ENCODE measurements at places on chromosomes 3 and 15. TPM values are rescaled to one million over a fixed set of nuclear protein-coding genes. Genes with fewer than 3 reads are reported as not detected.

DNA sequence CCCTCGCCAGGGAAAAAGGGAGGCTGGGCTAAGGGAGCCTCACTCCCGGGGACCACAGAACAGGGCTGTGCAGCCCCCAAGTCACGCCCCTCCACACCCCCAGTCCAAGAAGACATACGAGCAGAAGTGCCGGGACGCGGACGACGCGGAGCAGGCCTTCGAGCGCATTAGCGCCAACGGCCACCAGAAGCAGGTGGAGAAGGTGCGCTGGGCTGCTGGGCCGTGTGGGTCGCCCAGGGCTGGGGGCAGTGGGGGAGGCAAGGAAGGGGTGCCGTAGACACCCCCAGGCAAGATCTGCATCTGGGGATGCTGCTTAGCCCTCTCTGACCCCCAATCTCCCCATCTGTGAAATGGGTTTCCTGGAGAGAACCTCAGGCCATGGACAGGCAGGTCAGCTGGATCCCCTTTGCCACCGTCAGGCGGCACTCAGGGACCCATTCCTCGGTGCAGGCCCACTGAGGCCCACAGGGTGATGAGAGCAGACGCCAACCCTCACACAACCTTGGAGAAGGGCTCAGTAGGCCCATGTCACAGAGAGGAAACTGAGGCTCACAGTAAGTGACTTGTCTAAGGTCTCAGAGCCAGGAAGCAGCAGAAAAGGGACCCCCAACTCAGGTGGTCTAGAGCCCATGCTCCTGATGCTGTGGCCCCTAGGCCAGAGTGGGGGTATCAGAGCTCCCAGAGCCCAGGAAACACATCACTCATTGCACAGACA lies 33.7 kb downstream of the PSTPIP1 start:
- no peaks in the 10 kb centered on the region for H3K27me3 ChIP-seq
- H3K27ac ChIP-seq = no peak overlapping the region
- peaks cover 1% of the 10 kb centered on the region for H3K4me1 ChIP-seq
- no peak overlapping the region for H3K4me3 ChIP-seq

DNA sequence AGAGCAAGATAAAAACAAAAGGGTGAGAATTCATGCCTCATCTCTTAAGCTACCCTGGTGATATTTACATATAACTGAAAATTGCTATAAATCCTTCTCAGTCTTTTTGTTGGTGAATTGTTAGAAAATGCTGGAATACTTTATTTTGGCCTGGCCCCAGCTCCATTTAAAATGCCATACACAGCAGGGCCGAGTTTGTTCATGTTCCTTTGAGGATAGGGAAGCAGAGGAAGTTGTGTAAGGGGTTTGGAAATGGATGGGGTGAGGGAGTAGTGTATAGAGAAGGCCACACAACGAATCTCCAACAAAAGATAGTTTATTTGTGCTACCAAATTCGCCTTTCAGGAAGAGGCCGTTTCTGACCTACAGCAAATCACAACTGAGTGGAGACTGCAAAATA lies 78.6 kb upstream of the ADAMTS9 start:
- no peak overlapping the region for H3K4me3 ChIP-seq
- H3K4me1 ChIP-seq = peaks cover 10% of the 10 kb centered on the region
- no peak for DNase-seq
- H3K27ac ChIP-seq = no peak overlapping the region
- H3K36me3 ChIP-seq = no peaks in the 10 kb centered on the region

DNA sequence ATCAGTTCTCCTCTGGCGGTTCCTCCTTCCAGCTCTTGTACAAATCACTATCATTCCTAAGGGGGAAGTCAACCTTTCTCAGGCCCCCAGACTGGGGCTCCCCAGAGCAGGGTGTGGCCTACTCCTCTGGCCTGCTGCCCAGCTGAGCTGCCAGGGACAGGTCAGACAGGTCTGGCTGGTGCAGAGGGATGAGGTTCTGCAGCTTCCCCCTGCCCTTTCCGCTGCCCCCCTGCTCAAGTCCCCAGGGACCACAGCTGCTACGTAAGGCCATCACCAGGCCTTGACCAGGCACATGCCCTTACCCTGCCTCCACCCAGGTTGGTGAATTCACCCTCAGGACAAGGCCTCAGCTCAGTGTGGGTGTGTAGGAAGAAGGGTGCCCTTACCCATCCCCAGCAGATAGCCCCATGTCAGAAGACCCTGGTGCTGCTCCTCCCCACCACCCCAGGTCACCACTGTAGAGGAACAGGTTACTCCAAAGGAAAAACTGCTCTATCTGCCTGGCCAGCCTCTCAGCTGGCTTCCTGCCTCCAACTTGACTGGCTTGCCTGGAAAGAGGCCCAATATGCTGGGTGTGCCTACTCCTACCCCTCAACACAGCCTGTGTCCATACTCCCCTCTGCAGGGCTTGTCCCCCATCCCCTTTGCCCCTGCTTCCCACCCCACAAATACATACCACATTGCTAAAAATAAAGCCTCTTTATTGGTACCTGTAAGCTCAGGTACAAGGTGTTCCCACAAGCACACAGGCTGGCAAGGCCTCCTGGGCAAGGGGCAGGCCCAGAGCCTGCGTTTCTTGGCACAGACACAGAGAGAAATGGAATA lies 12.0 kb downstream of the CSRNP1 start:
- peak; percentile 55 for DNase-seq
- no peaks in the 10 kb centered on the region for H3K4me1 ChIP-seq

- no peaks in the 10 kb centered on the region for H3K36me3 ChIP-seq
- no peaks in the 10 kb centered on the region for H3K4me1 ChIP-seq
- peak overlapping the region; percentile 69 for H3K4me3 ChIP-seq
- H3K27ac ChIP-seq = peak overlapping the region; percentile 66
- no peaks in the 10 kb centered on the region for H3K27me3 ChIP-seq
These were observed 52.4 kb upstream of the SRGAP3 start for GRCh38 chr3:9301798-9302197.

DNA sequence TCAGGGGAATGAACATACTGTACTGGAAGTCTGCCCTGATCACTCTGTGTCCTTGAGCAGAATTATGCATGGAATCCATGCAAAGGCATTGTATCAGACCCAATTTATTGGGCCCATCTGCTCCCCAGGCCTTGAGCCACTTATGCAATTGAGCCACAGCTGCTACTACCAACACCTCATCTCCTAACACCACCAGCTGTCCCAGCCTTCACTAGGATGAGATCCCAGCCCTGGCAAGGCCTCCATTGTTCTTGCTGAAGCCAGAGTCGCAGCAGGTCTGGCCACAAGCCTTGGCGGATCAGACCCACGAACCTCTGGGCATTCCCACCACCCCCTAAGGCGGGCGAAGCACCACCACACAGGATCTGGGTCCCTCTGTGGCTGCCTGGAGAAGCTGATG lies 9.2 kb upstream of the NME9 start:
- H3K4me1 ChIP-seq = peaks cover 9% of the 10 kb centered on the region
- no peaks in the 10 kb centered on the region for H3K27me3 ChIP-seq
- H3K36me3 ChIP-seq = no peaks in the 10 kb centered on the region

GRCh38 chr3:111676211-111677006 lies 81.3 kb upstream of the ZBED2 start:
- no peaks in the 10 kb centered on the region for H3K4me1 ChIP-seq
- no peak overlapping the region for H3K27ac ChIP-seq
- no peak overlapping the region for H3K4me3 ChIP-seq

GRCh38 chr3:88596451-88596850 lies 446.7 kb downstream of the C3orf38 start:
- no peaks in the 10 kb centered on the region for H3K4me1 ChIP-seq
- no peaks in the 10 kb centered on the region for H3K36me3 ChIP-seq
- DNase-seq = no peak
- H3K27me3 ChIP-seq = no peaks in the 10 kb centered on the region

DNA sequence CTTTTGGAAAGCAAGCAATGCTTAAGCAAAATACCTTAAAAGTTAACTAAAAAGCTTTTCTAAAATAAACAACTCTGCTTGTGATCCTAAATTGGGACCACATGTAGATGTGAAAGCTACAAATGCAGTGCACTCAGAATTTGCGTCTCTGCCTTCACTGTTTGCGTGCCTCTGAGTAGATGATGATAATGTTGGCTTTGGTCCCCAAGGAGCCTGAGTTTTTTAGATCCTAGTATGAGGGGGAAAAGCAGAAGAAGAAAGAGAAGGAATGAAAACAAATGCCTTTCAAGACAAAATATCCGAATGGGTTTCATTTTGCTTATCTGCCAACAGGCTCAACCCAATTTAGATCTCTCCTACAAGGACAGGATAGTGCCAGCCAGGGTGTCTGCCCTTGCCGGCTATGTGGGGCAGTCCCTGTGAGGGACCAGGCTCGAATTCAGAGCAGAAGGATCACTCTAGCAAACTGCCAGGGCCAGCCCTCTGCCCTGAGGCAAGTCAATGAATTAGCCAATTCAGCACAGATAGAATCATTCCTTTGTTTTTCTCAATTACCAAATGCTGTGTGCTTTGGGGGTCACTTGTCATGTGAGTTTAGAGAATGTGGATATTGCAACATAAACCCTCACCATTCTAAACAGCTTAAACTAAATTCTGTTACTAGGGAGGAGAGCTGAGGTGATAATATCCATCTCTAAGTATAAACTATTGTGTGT lies 28.5 kb downstream of the SCG5 start:
- H3K27me3 ChIP-seq = no peaks in the 10 kb centered on the region
- H3K27ac ChIP-seq = no peak overlapping the region
- H3K4me1 ChIP-seq = peaks cover 3% of the 10 kb centered on the region
- H3K4me3 ChIP-seq = no peak overlapping the region
- no peak for DNase-seq

DNA sequence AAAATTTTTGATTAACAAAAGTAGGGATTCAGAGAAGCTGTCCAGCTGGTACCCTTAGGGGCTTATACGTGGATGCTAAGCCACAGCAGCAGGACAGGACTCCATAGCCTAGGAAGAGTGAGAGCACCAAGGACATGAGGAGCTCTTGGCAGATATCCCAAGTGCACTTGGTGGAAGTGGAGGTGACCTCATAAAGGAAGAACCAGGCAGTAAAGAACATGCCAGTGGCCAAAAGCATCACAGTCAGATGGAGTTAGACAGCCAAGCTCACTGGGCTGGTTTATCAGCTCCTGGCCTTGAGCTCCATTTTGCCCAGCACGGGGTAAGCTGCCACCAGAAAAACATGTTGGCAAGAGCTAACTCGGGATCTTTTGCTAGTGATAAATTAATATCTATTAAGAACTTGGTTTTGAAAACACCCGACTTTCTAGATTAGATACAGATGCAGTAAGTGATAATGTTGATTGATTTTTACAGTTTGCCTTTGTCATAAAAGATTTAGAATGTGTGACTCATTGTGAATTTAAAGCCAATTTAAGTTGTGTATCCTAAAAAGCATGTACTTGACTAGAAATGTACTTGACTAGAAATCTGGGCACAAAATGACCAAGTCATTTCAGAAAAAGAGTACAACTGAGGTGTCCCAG lies 108.0 kb downstream of the CMSS1 start:
- H3K27ac ChIP-seq = no peak overlapping the region
- no peaks in the 10 kb centered on the region for H3K27me3 ChIP-seq
- peaks cover 6% of the 10 kb centered on the region for H3K4me1 ChIP-seq
- H3K36me3 ChIP-seq = no peaks in the 10 kb centered on the region
- no peak overlapping the region for H3K4me3 ChIP-seq

GRCh38 chr3:188124184-188124583 lies 29.8 kb upstream of the LPP start:
- no peak for DNase-seq
- H3K27me3 ChIP-seq = no peaks in the 10 kb centered on the region
- H3K4me3 ChIP-seq = no peak overlapping the region
- H3K36me3 ChIP-seq = no peaks in the 10 kb centered on the region

DNA sequence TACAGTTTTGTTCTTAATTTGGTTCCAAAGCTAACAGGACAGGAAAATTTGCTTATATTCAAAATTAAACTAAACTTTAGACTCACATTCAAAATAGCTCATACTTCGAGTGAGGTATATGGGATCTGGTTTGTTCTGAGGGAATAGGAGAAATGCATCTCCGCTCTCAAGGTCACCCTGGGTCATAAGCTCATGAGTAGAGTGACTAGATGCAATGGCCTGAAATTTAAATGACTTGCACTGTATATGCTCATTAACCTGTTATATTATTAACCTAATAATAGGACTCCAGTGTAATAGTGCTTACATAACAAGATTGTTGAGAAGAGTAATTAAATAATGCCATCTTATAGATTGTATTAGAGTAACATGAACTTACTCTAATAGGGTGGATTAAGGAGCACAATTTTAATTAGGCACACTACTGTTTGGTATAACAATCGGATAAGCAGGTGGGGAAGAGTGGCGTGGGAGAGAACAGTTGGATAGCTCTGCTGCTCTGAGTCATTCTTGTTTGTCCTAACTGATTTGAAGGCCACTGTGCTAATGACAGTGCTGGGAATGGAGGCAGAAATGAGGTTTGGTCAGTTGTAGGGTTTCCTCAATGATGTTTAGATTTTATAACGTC lies 5.2 kb downstream of the NKTR start:
- H3K4me3 ChIP-seq = no peak overlapping the region
- H3K27ac ChIP-seq = no peak overlapping the region
- peaks cover 65% of the 10 kb centered on the region for H3K36me3 ChIP-seq
- no peaks in the 10 kb centered on the region for H3K4me1 ChIP-seq
- no peaks in the 10 kb centered on the region for H3K27me3 ChIP-seq

DNA sequence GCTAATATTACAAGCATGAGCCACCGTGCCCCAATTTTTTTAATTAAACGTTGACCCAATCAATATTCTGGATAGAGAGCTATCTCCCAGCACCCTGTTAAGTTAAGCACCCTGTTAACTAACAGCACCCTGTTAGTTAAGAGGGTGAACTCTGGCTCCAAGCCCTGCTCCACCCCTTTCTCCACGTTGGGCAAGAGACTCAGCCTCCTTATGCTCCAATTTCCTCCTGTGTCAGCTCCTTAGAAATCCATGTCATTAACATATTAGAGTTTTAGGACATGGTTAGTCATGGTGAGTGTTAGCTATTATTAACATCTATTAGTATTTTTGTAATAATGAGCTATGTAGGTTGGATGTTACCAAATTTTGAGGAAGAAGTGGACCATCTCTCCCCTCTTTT lies 217.2 kb upstream of the UBE2E1 start:
- no peak overlapping the region for H3K27ac ChIP-seq
- no peak for DNase-seq
- no peaks in the 10 kb centered on the region for H3K36me3 ChIP-seq
- H3K4me1 ChIP-seq = no peaks in the 10 kb centered on the region
- H3K4me3 ChIP-seq = no peak overlapping the region

DNA sequence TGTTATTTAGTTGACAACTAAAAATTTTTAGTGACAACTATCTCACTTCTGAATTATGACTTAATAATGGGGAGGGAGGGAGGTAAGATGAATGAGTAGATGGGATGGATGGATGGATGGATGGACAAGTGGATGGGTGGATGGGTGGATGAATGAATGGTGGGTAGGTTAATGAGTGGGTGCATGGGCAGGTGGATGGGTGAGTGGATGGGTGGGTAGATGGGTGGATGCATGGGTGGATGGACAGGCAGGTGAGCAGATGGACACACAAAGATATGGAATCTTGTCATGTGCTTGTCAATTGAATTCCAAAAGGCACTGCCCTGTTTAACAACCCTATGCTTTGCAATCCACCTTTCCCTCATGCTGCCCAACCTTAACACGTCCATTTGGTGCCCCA lies 41.5 kb downstream of the KLHL25 start:
- peak overlapping the region; percentile 57 for H3K27ac ChIP-seq
- no peaks in the 10 kb centered on the region for H3K4me1 ChIP-seq
- H3K27me3 ChIP-seq = no peaks in the 10 kb centered on the region
- no peak overlapping the region for H3K4me3 ChIP-seq
- peaks cover 24% of the 10 kb centered on the region for H3K36me3 ChIP-seq
- DNase-seq = no peak

The C3orf49 gene
- total RNA-seq = not detected

The MUC13 gene
- total RNA-seq = not detected

The HYAL1 gene
- 0.88 TPM for total RNA-seq

The ROPN1 gene
- total RNA-seq = not detected
